ENCODE measurements at places on chromosomes 4 and X.

- no peak for DNase-seq
Observed at GRCh38 chr4:85573270-85573669, 98.3 kb downstream of the ARHGAP24 start.

GRCh38 chrX:65480960-65481359, 53.6 kb downstream of the LAS1L start:
- DNase-seq = no peak

DNA sequence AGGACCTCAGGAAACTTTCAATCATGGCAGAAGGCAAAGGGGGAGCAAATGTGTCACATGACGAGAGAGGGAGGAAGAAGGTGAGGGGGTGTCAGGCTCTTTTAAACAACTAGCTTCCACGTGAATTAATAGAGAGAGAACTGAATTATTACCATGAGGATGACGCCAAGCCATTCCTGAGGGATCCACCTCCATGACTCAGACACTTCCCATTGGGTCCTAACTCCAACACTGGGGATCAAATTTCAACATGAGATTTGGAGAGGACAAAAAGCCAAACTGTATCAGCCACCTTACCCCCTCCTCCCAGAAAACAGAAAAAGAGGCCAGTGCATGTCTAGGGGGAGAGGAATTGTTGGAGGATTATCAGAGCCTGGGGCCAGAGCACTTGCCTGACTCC, 40.4 kb upstream of the LAS1L start:
- DNase-seq = no peak

- no peak for DNase-seq
Observed at GRCh38 chrX:80812176-80812575, 2.5 kb upstream of the BRWD3 start.

DNA sequence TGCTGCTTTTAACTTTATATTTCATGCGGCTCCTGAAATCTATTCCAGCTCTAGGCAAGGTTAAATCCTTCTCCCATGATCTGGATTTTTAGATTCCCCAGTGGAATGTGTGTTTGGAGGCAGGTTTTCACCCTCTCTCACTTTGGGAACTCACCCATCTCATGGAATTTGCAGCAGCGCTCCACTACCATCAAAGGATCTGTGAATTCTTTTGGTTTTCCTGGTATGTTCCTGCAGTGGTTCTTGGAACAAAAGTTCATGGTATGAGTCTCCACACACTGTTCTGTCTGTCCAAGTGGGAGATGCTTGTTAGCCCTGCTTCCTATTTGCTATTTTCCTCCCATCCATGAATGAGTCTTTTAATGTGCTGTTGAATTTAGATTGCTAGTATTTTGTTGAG, 14.0 kb downstream of the APOOL start:
- no peak for DNase-seq

DNA sequence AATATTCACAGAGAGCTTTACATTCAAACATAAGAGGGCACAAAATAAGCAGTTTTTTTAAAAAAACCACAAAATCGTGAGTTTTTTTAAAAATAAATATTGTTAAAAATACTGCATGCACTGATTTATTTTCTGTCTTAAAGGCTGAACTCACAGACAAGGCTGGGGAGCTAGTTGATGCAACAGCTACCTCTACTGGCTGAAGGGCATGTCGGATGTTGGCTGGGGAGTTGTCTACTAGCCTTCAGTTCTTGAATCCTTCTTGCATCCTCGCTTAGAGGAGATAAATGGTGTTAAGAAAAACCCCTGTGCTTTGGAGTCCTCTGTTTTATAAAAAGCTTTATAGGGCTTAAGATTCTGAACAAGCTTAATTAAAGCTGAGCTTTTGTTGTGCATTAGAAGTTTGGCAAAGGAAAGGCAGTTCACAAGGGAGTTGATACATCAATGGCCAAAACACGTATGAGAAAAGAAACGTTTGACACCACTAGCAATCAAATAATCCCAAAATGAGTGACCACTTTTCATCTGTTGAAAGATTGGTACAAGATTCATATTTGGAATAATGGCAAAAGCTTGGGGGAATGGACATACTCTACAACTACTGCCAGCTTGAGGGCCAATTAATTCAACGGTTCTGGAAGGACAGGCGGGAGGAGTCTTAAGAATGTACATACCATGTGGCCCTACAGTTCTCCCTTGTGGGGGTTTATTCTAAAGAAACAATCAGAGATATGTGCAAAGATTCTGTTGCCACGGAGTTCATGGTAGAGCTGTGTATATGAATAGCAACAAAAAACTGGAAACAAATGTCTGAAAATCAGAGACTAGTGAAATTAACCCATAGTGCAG, 94.7 kb downstream of the SEL1L3 start:
- peak; percentile 19 for DNase-seq

DNA sequence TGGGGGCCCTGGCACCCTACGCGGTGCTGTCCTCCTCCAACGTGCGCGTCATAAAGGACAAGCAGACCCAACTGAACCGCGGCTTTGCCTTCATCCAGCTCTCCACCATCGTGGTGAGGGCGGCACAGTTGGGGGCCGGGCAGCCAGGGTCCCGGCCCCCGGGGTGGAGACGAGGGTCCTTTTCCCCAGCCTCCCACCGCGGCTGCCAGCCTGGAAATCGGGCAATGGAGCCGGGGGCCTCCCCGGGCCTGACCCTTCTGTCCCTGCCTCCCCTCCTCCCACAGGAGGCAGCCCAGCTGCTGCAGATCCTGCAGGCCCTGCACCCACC, 13.7 kb upstream of the UBA1 start:
- DNase-seq = no peak

DNA sequence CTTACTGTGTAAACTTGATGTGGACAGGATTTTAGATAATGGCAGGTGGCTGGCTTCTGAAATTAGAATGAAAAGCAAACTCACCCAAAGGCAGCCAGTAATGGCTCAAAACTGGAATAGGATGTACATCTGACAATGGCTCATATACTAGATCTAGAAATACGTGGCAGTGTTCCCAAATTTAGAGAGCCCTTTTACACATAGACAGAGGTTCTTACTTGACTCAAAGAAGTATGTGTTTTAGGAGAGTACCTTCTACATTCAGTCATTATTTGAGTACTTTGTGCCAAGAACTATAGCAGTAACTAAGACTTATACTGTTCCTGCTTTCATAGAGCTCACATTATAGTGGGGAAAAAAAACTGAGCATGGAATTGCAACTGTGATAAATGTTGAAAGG, 48.0 kb downstream of the UBE2K start:
- no peak for DNase-seq

DNA sequence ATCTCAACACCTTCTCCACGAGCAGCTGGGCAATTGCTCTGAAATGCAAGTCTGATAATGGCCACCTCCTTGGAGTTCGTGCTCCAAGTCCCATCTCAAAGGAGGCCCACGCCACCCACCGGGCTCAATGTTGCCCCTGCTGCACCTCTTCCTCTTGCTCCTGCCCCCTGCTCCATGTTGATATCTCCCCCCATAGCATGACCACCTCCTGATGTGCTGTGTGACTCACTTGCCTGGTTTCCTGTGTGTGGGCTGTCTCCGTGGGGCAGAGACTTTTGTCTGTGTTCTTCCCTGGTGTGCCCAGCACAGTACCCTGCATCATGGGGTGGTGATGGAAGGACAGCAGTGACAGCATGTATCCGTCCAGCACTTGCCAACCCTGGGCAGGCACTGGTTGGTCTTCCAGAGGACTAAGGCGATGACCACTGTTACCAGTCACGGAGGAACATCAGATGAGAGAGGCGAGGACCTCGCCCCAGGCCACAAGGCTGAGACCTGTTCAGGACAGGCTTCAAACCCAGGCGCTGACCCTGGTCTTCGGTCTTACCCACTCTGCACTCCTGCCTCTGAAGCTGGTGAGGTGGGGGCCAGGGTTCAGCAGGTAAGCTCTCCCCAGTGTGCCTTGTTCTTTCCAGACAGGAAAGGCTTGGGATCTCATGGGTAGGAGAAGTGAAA, 104.6 kb upstream of the LRPAP1 start:
- no peak for DNase-seq

DNA sequence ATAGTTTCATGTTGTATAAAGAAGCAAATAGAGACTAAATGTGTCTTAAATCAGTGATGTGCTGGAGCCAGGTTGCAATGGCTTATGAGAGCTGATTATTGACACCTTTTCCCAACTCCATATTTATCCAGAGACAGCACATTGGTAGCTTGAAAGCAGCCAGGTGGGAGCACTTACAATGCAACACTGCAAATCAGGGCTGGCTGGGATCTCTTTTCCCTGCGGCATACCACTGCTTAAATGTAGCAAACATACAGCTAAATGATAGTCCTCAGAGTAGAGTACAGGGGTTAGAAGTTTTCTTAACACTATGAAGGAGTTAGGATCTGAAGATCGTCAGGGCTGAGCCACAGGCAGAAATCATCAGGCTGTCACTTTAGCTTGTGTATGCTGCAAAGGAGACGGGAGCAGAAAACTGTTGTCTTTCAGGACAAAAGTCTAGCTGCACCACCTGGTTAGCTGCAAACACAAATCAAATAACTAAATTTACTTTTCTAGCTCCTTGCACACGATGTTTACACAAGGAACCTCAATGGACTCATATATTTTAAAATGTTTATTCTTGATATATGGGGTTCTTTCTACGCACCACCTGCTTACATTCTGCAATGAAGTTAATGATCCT, 527.3 kb downstream of the TLL1 start:
- no peak for DNase-seq

GRCh38 chr4:5712931-5713330, 1.9 kb downstream of the EVC start:
- DNase-seq = no peak

GRCh38 chr4:179536694-179537093, 2094.5 kb upstream of the AGA start:
- no peak for DNase-seq

GRCh38 chrX:10095246-10095645, 61.5 kb upstream of the CLCN4 start:
- no peak for DNase-seq

- no peak for DNase-seq
Observed at GRCh38 chr4:170281027-170281426, 191.3 kb upstream of the AADAT start.

- DNase-seq = no peak
Observed at GRCh38 chrX:18548996-18549395, 122.9 kb downstream of the RS1 start.

- no peak for DNase-seq
Observed at GRCh38 chr4:65437102-65437501, 233.2 kb downstream of the EPHA5 start.

GRCh38 chr4:37978248-37978924, 18.2 kb downstream of the PTTG2 start:
- peak; percentile 19 for DNase-seq

GRCh38 chr4:25321703-25322102, 9.1 kb downstream of the ZCCHC4 start:
- DNase-seq = no peak

- DNase-seq = no peak
Observed at GRCh38 chr4:172412851-172413580, 599.8 kb downstream of the GALNTL6 start.

DNA sequence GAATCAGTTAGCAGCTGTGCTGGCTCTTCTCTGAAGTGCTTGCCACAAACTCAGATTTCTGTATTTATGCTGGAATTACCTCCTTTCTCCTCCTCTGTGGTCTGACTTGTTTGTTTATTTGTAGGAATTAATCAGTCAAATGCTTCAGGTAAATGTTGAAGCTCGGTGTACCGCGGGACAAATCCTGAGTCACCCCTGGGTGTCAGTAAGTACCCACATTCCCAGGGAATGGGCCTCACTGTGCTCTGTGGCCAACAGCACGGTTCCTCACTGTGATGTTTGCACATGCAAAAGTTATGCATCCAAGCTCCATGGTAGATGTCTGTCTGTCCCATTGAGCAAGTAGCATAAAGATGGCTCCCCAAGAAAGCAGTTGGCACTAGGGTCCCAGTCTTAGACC, 169.9 kb downstream of the DCLK2 start:
- DNase-seq = no peak

DNA sequence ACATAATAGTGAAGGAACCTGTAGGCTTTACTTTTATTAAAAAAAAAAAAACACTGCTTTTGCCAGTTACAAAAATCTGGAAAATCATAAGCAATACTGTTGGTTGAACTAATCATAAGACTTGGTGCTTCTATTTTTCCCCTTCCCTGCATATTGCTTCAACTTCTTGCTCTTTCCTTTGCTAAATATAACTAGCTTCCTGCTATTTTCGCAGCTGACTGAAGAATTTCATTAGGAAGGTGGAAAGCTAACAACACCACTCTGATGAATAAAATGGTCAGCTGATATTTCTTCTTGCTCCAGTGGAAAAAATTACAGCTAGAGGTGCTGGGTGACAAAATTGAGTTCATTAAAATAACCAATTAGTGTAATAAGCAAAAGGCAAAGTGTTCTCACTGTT, 39.3 kb downstream of the MEPE start:
- no peak for DNase-seq

- DNase-seq = no peak
Observed at GRCh38 chrX:110331444-110332030, 13.7 kb upstream of the AMMECR1 start.

DNA sequence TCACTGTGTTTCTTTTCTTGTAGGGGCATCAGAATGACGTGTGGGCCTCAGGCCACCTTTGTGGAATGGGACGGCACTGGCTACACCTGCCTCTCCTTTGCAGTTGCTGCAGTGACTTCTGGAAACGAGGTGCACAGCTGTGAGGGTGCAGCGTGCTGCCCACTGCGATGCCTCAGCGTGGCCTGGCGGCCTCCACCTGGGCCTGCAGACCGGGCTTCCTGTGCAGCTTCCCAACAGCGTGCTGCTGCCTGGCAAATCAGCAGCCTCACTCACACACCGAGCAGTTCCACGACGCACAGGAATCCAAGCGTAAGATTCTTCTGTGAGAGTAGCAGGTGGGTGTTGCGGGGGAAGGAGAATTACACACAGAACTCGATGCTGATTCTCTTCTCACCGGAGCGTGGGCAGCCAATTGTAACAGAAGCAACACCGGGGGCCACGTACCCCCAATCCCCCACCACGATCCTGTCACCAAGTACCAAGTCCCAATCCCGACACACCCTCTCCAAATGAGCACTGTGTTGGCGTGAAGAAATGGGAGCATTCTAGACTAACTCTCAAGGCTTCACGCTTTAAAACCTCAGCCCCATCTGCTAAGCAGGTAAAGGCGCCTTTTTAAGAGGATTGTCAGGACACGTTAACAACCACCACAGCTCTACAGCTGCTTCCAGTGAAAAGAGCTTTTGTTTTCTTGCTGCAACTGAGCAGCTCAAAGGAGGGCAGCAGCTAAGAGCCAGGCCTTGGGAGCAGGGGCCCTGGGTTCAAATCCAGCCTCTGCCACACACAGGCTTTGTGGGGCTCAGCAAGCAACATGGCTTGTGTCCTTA, 16.9 kb downstream of the WDR1 start:
- DNase-seq = no peak

DNA sequence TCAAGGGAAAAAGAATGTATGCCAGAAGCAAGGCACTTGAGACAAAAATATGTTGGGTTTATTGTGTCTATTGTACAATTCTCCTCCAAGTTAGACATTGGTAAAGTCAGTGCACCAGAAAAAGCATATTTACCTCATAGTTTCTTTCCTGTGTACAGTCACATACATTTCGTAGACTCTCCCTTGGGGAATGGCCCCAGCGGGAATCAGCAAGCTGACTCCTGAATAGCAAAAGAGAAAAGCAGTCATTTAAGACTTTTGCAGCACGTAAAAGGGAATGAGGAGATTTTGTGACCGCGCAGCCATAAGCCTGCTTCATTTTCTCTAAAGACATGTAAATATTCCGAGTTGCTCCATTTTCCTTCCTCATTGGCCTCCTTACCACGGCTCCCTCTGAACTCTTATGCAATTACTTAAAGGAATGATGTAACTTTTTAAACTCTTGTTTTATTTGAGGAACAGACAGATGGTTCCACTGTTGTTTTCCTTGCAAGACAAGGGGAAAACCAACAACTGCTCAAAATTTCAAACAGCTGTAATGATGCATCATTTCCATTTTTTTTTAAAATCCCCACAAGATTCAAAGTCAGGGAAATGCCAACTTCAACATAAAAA, 332.7 kb downstream of the UNC5C start:
- DNase-seq = no peak
